ENCODE measurements at places on chromosomes 6 and 20.

- DNase-seq, result no peak
Observed at GRCh38 chr6:6875818-6876470, 231.8 kb upstream of the RREB1 start.

- DNase-seq, result no peak
Observed at GRCh38 chr6:116364321-116364720, 6.4 kb upstream of the DSE start.

GRCh38 chr6:97021194-97021593, 96.7 kb downstream of the KLHL32 start:
- DNase-seq, result no peak

DNA sequence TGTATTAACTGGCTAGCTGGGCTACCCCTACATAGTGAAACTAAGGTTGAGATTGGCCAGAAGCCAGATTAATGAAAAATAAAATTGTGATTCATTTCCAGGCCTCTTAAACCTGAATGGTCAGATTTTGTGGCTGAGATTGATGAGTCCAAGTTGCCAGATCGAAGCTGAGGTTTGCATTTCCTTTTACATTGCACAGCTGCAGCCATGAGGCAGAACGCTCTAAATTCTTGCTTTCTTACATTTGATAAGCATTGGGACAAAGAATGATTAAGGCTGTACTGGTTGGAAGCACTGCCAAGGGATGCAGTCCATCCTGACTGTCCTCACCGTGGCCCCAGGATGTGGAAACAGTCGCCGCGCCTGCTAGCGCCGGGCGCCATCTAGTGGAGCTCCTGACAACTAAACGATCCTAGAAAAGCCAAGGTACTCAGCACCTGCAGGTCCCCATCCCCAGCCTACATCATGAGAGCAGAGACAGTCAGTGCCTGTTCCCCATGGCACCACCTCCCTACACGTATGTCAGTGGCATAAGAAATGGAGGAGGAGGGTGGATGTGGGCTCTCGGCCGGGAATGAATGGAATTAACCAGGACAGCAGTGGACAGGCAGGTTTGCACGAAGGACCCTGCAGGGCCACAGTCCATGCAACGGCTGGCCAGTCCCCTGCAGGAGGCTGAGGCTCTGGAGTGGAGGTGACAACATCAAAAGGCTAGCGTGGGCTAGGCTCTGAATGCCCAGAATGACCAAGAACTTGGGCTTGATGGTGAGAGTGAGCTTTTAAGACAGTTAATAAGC, 19.0 kb downstream of the PXDC1 start:
- peak; percentile 72 for DNase-seq

DNA sequence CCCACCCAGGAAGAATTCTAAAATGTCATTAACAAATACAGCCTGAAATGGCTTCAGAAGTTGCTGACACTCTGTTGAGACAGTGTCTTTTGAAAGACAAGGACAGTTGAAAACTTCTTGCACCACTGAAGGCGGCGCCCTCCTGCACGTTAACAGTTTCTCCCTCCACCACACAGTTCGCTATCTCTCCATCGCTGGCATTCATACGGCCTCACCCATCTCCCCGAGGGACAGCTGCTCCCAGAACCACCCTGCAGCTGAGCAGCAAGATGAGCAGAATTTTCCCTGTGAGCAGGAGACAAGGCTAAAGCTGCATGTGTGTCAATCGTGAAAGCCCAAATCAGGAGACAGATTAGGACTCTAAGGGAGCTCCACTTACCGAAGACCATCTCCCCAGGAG, 113.3 kb downstream of the LY86 start:
- DNase-seq, result no peak

DNA sequence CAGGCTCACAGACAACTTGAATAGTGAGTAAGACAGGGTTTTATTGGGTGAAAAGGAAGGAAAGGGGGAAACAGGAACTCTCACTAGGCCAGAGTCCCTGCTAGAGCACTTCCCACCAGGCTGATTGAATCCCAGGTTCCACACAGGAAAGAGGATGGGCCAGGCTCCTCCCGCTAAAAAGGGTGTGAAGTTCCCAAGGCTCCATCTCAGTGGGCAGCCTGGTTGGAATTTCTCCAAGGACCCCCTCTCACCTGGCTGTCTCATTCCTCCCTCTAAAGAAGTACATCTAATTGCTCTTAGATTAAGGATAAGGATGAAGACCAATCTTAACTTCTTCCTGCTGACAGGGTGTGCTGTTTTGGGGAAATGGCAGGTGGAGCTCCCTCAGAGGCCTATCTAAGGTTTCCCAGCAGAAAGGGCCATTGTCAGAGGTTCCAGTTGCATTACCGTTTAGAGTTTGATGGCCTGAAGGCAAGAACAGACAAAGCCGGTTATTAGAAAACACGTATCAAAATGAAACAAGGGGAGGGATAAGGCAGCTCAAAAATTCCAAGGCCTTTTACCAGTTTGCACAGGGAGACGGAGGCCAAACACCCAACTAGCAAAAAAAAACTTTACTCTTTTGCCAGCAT, 21.5 kb downstream of the COL19A1 start:
- DNase-seq, result no peak

GRCh38 chr20:23361476-23362391, at the start of gene GZF1:
TSS of gene GZF1 (plus strand) at chr20:23362182. CDS start at chr20:23364384, 2,202 bp downstream.
- peak; percentile 97 for DNase-seq

- DNase-seq, result no peak
Observed at GRCh38 chr6:140138311-140139010, 764.0 kb upstream of the CITED2 start.

DNA sequence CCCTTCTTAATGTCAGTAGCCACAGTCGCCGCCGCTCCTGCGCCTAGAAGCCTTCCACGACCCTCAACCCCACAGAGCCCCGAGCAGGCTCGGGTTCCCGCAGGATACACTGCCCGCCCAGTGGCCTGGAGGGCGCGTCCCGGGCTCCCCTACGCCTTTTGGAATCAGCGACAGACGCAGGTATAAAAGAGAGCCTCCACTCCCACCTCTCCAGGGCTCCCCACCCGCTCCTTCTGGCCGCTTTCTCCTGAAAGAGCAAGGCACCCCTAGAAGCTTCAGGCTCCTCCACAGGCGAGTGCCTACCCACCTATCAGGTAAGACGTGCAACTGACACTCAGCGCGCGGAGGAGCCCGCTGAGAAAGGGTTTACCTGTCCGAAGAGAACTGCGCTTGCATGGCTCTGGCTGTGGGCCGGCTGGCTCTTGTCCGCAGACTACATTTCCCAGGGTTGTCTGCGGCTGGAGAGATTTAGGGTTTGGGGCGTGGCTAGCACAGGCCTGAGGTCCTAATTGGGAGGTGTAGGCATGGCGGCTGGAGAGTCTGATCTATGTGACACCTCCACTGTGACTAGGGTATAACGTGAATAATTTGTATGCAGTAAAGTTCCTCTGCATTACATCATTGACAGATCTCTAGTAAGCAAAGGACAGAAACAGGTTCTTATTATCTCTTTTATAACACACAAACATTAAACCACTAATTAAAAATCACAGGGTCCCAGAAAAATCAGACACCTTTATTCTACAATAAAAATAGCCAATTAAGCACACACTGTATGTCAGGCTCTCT, 13.5 kb upstream of the ZNF391 start:
- peak; percentile 75 for DNase-seq

DNA sequence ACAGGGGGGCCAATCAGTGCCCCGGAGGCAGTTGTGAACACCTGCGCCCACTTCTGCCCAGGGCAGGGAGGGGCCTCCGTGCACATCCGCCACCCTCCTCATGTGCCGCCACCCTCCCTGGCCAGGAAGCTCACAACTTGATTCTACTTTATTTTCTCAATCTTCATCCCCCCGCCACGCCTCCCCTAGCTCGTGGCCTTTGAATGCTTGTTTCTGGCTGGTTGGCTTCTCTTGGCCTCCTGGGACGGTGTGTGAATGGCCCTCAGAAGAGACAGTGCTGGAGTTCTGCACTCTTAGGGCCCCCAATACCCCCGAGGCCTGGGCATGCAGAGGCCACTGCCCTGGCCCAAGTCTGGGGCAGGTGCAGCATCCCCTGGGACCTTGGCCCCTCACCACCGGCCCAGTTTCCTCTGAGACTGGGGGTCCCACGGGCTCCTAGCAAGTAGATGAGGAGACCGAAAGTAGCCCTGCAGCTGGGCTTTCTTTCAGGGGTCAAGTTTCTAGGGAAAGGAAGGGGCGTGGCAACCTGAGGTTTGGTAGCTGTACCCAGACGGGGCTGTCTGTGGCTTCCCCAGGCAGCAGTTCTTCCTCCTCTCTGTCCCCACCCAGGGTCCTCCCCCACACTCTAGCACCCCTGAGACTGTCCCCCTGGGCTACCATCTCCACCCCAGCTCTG, 1.3 kb downstream of the RGS19 start:
- no peak for DNase-seq

DNA sequence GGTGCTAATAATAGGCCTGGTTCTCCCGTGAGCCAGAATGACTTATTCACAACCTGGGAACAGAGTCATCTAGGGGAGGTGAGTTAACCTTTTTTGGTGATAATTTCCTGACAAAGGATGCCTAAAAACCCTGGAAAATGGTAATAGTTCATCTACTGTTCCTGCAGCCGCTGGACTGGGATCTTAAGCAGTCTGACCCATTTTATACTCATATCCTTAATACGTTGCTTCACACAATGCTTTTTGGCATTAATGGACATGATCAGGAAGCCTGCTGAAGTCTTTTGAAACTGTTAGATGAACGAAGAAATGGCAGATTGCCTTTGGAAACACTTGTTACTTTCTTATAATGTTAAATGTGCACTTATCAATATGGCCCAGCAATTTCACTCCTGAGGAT, 81.9 kb upstream of the BMP2 start:
- DNase-seq, result no peak

GRCh38 chr6:47524136-47524845, 46.7 kb downstream of the CD2AP start:
- no peak for DNase-seq

DNA sequence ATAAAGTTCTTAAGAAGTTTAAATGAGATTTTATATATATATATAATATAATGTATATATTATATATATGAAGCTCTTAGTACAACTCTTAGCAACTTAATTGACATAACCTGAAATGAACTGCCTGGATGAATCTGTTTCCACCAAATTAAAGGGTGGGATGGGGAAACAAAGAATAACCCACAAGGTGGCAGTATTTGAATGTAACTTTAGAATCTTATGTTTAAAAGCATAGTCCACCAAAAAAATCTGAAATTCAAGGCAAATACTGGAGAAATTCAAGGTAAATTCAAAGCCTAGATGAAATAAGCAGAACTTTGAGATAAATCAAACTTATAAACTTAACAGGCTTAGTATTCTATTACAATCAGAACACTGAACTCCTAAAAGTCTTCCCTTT, 4.4 kb upstream of the IBTK start:
- DNase-seq, result peak; percentile 46

- peak; percentile 51 for DNase-seq
Observed at GRCh38 chr6:44247338-44248302, 719 bp downstream of the HSP90AB1 start.

GRCh38 chr6:16839631-16840179, 78.4 kb upstream of the ATXN1 start:
- DNase-seq, result no peak

- DNase-seq, result no peak
Observed at GRCh38 chr6:5531161-5531560, 269.8 kb downstream of the FARS2 start.

- DNase-seq, result peak; percentile 43
Observed at GRCh38 chr20:55216525-55217242, 741.3 kb downstream of the DOK5 start.

DNA sequence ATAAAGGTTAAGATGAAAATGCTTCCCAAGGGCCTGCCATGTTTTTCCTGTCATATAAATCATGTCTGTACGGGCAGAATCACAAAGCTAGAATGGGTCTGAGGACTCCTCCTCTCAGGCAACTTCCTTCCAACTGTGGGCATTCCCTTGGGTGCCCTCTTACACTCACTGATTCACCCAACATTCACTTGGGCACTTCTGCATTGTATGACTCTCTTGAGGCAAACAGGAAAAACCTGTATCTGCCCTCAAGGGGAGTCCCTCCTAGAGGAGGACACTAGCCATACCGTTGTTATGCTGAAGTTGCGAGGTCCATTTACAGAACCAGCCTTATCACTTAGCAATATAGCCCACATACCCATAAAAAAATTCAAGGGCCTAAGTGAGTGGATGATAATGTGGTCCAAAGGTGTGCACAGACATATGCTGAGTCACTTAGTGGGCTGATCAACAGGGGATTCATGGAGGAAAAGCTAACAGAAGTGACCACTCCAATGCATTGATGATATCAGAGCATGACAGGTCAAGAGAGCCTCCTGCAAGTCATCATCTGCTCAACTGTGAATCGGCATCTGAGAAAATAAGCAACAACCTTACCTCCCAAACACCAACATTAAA, 131.1 kb downstream of the ATXN1 start:
- DNase-seq, result no peak

GRCh38 chr6:19831358-19831757, 5.8 kb upstream of the ID4 start:
- no peak for DNase-seq

- no peak for DNase-seq
Observed at GRCh38 chr20:7775072-7775471, 165.2 kb downstream of the HAO1 start.

DNA sequence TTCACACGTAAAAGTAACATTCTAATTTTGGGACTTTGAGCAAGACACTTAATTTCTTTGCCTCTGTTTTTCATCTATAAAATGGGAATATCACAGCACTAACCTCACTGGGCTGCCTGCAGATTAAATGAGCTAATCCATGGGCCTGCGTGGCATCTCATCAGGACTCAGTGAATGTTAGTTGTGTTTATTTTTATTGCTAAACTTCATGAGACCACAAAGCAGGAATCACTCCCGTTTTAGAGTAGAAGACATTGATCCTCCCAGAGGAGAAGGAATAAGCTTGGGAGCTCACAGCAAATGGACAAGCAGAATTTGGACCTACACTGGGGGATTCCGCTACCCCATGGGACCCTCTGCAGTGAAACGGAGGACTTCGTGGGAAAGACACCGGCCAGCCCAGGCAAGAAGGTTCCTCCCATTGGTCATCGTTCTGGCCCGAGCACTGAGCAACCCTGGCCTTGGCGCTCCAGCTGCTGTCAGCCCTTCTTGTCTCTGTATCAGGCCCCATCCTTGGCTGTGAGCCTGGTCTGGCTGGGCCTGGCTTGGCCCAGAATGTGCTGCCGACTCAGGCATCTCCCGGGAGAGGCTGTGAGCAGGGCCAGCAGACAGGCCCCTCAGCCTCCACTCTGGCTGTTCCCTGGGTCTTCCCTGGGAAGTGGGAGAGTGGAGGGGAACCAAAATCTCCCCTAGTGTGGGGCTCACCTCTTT, 79.8 kb downstream of the NFATC2 start:
- no peak for DNase-seq

GRCh38 chr6:6890400-6890858, 217.3 kb upstream of the RREB1 start:
- DNase-seq, result no peak

- no peak for DNase-seq
Observed at GRCh38 chr6:25606151-25606550, 45.9 kb upstream of the SCGN start.

Data from NCI-H2081 (cell line).